T-helper 9 cell (primary cell): ENCODE measurements at places on chromosomes 12 and 14.
A peak's percentile ranks its signal among the peaks of the same experiment; 100 is the strongest.

GRCh38 chr14:104427131-104427851 lies 152.3 kb upstream of the C14orf180 start:
- DNase-seq = no peak

DNA sequence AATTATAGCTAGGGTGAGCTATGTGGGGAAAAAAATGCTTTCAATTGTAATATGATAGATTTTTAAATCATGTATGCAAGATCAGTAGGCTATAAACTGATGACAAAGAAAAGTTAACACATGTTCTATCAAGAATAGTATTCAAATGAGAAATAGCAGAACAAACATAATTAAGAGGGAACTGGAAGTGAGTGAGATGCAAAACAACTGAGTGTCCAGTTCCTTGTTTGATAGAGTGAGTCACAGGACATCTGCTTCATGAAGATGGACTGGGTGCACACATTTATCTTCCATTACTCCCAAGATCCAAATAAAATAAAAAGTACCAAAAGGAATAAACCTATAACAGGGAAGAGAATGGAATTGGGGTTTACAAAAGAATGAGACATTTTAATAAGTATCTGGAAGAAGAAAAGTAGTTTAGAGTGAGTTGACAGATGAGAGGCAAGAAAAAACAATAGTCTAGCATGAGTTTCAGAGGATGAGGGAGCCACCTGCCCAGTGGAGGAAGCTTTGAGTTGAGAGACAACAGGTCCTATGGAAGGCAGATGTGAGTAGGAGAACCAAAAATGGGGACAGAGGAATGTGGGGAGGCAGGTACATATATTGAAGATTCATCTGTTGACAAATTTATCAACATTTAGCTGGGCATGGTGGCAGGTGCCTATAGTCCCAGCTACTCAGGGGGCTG lies 178.1 kb upstream of the ARHGAP5 start:
- DNase-seq = no peak

GRCh38 chr12:110012137-110012536 lies 12.9 kb downstream of the ANKRD13A start:
- no peak for DNase-seq

- no peak for DNase-seq
These were observed 150.2 kb upstream of the CLEC14A start for GRCh38 chr14:38405851-38406635.

GRCh38 chr12:94659346-94659930 lies 9.1 kb upstream of the TMCC3 start:
- no peak for DNase-seq

DNA sequence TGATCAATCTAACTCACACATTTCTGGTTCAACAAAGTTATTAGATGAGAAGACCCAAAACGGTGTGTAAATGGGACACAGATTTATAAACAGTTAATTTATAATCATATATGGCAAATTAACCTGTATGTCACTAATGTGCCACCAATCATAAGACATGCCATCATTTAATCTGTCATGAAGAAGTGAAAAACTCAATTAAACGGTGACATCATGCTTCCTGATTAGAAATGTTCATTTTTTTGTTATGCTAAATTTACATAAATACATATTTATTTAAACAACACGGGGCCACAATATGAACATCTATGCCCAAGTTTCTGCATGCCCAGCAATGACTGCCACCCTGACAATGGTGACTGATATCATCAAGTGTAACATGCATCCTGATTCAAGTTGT lies 164.1 kb upstream of the EEA1 start:
- DNase-seq = no peak

DNA sequence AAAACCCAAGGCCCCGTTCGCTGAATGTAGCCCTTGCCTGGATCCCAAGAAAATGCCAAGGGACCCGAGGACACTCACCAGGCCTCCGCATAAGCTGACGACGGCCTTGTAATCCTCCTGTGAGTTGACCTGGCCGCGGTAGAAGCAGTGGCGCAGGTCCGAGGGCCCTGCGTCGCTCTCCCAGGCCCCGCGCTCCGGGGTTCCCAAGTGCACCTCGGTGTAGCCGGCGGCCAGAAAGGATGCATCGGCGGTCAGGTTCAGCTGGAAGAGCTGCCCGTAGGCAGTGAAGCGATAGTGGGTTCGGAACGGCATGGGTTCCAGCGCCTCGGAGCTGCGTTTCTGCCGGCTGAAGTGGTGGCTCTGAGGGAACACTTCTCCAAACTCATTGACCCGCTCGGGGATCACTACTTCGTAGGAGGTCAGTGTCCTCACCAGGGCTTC lies 1.2 kb downstream of the ADAMTS20 start:
- DNase-seq = no peak

DNA sequence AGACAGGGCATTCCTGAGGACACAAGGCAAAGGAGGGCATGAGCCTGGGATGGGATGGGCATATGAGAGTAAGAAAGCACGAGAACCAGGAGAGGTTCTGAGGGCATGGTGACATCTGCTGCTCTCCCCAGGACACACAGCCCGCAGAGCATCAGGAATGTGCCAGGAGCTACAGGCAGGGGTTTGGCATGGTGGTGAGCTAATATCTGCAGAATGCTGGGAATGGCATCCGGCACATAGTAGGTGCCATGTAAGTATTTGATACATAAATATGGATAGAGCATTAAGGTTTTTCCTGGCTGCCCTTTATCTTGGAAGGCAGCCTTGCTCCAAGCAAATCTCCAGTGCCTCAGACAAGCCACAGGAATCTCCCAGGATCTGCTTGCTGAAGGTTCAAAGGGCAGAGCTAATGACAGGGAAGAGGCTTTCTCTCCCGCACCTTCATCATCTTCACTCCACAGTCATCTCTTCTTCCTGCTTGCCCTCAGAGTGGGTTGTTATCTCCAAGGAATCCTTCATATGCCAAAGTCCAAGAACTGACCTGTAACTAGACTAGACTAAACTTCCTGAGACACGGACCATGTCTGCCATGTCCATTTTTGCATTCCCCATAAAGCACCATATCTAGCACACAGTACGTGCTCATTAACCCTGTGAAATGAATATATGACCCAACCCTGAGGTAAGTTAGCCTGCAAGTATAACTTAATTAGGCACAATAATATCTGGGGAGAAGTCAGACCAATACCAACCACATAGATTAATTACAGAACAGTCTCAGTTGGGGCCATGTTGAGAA lies 62.0 kb upstream of the SCN8A start:
- DNase-seq = no peak

DNA sequence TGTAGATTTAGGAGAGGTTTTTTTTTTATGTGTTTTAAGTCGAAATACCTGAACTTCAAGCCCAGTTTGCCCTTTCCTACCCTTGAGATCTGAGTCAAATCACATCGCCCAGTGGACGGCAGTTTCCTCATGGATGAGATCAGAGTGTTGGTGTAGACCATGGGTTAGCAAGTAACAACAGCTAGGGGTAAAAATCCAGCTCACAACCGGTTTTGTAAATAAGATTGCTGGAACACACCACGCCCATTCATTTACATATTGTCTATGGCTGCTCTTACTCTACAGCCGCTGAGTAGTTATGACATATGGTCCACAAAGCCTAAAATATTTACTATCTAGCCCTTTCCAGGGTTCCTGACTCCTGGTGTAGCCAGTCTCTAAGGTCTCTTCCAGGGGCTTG lies 158.5 kb upstream of the PLEKHG7 start:
- no peak for DNase-seq

DNA sequence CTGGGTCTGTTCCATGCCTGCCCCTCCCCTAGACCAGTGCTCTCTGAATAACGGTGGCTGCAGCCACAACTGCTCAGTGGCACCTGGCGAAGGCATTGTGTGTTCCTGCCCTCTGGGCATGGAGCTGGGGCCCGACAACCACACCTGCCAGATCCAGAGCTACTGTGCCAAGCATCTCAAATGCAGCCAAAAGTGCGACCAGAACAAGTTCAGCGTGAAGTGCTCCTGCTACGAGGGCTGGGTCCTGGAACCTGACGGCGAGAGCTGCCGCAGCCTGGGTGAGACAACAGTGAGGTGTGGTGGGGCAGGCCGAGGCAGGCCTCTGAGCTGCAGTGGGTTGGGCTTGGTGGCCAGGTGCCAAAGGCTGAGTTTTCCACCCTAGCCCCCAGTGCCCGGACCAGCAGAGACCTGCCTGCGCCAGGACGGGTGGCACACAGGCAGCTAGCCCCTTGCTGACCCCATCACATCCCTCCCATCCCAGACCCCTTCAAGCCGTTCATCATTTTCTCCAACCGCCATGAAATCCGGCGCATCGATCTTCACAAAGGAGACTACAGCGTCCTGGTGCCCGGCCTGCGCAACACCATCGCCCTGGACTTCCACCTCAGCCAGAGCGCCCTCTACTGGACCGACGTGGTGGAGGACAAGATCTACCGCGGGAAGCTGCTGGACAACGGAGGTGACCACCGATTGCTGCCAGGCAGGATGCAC lies 28.2 kb upstream of the LRP1-AS start:
- peak; percentile 48 for DNase-seq

DNA sequence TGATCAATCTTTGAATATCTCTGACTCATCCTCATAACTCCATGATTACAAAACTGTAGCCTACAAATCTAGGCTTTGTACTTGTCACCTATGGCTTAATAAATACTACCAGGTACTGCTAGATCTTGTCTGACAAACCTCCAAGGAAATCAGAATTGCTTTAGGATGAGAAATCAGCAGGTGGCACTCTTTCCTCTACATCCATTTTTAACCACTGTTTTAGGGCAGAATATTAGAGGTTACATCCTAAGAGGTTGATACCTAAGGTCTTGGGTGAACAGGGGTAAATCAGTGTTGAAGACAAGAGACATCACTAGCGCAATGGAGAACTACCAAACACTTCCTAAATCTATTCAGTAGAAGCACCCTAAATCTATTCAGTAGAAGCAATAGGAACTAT lies 63.1 kb upstream of the SOX5 start:
- no peak for DNase-seq

GRCh38 chr12:54240971-54241588 lies 38.8 kb downstream of the CBX5 start:
- DNase-seq = no peak

DNA sequence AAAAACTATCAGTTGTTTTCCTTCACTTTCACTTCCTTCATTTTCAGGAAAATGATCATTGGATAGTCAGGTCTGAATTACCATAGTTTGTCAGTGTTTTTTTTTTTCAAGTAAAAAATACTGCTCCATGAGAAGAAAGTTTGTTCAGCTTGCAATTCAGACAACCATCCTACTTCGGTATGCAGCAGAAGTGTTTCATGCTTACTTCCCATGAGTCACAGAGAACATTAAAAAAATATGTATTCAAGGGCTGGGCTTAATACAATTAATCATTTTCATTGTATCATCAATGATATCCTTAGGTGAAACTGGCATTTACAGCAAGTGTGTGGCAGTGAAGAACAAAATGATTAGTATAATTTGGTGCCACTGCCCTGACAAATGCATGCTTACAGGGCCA lies 21.6 kb downstream of the PYM1 start:
- DNase-seq = no peak

GRCh38 chr14:74038020-74038859 lies 19.1 kb downstream of the BBOF1 start:
- no peak for DNase-seq

- DNase-seq = peak; percentile 37
These were observed 790 bp downstream of the GTF2A1 start for GRCh38 chr14:81219759-81220579.

GRCh38 chr12:127275416-127275815 lies 991.6 kb upstream of the TMEM132C start:
- no peak for DNase-seq

DNA sequence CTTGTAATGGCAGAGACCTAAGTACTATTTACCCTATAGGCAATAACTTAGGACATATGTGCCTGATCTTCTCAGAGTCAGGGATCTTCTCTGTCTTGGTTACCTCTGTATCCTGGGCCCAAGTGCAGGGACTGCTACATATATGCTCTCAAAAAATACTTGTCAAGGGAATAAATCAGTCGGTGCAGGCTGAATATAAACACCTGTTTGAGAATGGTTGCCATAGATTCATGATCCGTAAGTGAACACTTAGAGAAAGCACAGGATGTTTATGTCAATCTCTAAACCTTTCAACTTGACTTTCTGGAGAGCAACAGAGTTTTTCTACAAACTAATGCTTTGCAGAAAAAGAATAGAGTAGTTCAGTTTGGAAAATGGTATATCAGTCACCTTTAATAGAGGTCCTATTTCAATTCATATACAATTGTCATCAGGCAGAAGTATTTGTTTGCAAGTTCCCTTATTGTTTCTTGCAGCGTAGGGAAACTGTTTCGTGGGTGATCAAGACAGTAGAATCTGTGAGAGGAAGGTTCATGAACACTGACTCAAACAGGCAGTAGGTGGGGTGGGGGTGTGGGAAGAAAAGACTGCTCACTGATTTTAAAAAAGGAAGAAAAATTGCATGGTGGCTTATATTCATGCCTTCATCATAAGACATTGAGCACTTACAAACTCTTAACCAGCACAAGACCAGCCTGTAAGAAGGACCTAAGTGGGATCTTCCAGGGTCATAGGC lies 6.0 kb upstream of the UBE2N start:
- no peak for DNase-seq

GRCh38 chr14:25933731-25934130 lies 664.1 kb downstream of the NOVA1 start:
- no peak for DNase-seq

- no peak for DNase-seq
These were observed 12.9 kb downstream of the CEP170B start for GRCh38 chr14:104877806-104878550.

- DNase-seq = no peak
These were observed 8.3 kb downstream of the RESF1 start for GRCh38 chr12:31967539-31967938.

GRCh38 chr12:89539426-89540223 lies 13.8 kb upstream of the POC1B start:
- DNase-seq = no peak

GRCh38 chr12:6335451-6336078 lies 6.3 kb downstream of the TNFRSF1A start:
- DNase-seq = peak; percentile 73

- no peak for DNase-seq
These were observed 52.6 kb upstream of the VPS33A start for GRCh38 chr12:122318607-122319605.

GRCh38 chr12:87201598-87201997 lies 827.6 kb downstream of the C12orf50 start:
- no peak for DNase-seq

DNA sequence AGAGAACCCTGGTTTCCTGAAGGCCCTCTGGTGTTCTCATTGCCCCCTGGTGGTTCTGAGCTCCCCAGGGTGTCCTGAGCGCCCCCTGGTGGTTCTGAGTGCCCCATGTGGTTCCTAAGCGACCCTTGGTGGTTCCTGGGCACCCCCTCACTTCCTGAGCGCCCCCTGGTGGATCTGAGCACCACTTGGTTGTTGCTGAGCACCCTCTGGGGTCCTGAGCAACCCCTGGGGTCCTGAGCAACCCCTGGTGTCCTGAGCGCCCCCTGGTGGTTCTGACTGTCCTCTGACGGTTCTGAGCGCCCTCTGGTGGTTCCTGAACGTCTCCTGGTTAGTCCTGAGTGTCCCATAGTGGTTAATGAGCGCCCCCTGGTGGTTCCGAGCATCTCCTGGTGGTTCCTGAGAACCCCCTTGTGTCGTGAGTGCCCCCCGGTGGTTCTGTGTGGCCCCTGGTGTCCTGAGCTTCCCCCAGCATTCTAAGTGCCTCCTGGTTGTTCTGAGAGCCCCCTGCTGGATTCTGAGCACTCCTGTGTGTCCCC lies 568.3 kb downstream of the TMEM121 start:
- peak; percentile 58 for DNase-seq

GRCh38 chr12:89831310-89832095 lies 122.9 kb upstream of the ATP2B1 start:
- no peak for DNase-seq
